ENCODE measurements at places on chromosomes 2 and 18.

- DNase-seq, result no peak
Observed at GRCh38 chr2:232667989-232668583, 29.0 kb upstream of the GIGYF2 start.

DNA sequence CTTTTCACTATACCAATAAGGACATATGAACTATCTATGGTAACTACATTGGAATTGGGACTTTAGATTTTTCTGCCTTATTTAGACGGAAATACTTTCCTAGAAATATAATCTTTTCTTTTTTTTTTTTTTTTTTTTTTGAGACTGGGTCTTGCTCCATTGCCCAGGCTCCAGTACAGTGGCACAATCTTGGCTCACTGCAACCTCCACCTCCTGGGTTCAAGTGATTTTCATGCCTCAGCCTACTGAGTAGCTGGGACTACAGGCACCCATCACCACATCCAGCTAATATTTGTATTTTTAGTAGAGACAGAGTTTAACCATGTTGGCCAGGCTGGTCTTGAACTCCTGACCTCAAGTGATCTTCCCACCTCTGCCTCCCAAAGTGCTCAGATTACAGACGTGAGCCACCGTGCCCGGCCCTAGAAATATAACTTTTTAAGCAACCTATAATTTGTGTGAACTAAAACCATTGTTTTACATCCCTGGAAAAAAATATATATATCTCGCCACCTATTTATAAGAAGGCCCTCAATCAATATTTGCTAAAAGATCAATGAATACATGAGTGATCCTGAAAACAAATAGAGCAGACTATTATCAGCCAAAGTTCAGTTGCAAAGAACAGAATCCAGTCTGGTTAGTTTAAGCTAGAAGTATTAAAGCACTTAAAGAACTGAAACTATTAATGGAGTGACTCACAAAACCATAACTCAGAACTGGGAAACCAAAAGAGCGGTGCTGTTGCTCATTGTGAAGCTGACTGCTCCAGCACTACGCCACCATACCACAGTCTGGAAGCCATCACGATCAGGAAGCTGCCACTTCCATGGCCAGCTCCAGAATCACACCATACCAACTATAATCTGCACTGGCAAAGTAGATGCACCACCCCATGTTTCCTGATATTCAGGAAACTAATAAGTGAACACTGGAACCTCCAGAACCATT, 8.4 kb upstream of the HNRNPLL start:
- DNase-seq, result no peak

- DNase-seq, result no peak
Observed at GRCh38 chr2:25829377-25829704, 48.9 kb downstream of the ASXL2 start.

GRCh38 chr18:61064911-61065310, 268.3 kb upstream of the CDH20 start:
- no peak for DNase-seq

DNA sequence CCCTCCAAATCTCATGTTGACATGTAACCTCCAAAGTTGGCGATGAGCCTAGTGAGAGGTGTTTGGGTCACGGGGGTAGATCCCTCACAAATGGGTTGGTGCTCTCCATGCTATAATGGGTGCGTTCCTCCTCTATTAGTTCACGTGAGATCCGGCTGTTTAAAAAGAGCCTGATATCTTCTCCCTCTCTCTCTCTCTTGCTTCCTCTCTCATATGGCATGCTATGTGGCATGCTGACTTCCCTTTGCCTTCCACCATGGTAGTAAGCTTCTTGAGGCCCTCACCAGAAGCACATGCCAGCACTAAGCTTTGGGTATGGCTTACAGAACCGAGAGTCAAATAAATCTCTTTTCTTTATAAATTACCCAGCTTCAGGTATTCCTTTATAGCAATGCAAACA, 39.2 kb downstream of the C2orf76 start:
- no peak for DNase-seq

DNA sequence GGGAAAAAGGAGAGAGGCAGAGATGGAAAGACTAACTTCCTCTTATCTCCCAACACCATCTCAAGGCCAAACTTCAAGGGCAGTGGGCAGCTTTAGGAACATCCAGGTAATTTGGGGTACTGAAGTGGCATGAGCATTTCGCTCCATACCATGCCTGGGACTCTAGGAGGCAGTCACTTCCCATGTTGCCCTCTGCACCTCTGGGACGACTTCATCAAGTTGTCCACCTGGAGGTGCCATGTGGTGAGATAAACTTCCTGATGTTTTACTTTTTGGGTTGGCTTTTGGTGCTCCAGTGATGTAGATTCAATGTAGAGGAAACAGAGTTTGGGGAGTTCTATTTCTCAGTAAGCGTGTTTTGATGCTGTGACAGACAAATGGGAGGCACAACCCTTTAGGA, 56.3 kb upstream of the UPP2 start:
- DNase-seq, result no peak

- DNase-seq, result no peak
Observed at GRCh38 chr2:9780368-9781130, 62.7 kb upstream of the TAF1B start.

DNA sequence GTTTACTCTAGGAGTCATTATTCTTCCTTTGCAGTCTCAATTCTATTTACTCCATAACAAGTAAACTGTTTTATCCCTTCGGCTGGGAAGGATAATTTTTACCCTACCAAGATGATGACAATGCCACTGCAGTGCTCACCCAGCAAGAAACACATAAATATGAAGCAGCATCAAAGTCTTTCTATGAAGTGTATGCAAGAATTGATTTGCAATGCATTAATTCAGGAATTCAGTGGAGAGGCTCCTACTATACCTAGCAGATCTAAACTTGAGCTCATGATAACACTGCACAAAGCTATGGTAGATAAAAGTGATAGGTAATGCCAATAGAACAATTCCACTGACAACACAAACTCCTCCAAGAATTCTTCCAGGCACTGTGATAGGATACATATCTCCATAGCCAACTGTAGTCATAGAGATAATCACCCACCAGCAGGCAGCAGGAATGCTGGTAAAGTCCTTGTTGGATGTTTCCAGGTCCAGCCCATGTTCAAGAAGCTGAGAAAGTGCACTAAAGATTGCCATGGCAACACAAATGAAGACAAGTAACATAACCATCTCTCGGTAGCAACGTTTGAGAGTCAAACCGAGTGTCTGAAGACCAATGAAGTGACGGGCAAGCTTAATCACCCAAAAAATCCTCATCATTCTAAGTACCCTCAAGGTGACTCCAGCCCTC, 49.9 kb downstream of the KCNG3 start:
- DNase-seq, result no peak

- DNase-seq, result no peak
Observed at GRCh38 chr2:104092886-104093285, 761.0 kb upstream of the POU3F3 start.

DNA sequence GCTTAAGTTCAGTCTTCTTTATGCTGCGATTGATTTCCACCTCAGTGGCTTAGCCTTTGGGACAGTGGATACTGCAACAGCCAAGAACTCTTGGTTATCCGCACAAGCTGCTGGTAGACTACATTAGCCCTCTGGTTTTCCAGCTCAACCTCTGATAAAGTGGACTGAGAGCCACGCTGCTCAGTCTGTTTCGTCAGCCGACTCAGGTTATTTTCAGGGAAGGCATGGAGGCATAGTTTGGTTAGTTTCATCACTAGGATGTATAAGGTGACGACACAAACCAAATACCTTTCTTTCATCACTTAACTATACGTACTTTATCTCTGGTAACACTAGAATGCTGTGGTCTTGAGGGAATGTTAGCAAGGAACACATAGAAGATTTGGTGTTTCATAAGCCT, 14.2 kb downstream of the CD8A start:
- DNase-seq, result no peak

GRCh38 chr2:39368846-39369245, 68.2 kb downstream of the MAP4K3 start:
- DNase-seq, result no peak

- peak; percentile 26 for DNase-seq
Observed at GRCh38 chr2:119809339-119810048, 49.8 kb downstream of the PTPN4 start.

GRCh38 chr2:138335036-138335435, 166.5 kb upstream of the SPOPL start:
- no peak for DNase-seq

GRCh38 chr2:73112026-73112912, 479 bp downstream of the RAB11FIP5 start:
- no peak for DNase-seq

DNA sequence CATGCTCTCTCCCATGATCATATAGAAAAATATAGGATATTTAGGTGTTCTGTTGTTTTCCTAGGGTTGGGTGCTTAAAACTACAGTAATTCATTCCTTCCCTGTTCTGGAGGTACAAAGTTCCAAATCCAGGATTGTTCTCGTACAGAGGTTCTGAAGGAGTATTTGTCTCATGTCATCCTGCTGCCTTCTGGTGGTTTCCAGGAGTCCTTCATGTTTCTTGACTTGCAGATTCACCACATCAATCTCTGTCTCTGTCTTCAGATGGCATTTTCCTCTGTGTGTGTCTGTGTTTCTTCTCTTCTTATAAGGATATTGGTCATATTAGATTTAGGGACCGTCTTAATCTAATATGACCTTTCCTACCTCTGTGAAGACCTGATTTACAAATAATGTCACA, 397.9 kb downstream of the NYAP2 start:
- DNase-seq, result no peak

DNA sequence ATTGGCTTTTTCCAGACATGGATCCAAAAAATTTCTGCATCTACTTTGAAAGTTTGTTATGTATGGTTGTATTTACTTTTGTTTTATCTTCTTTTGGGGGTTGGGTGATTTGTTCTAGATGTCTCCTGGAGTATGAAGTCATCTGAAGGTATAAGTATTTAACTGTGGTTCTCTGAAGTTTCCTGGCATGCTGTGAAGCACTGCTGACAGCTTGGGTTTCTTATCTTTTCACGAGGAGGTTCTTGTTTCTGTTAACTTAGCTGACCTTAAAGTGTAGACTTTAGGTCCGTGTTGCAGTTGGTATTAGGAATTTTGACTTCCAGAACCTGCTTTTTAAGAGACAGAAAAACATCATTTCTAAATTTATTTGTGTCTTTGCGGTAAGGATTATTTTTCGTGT, 15.9 kb downstream of the GLS start:
- no peak for DNase-seq

- DNase-seq, result no peak
Observed at GRCh38 chr18:31185186-31185950, 22.7 kb upstream of the DSC1 start.

GRCh38 chr2:191959209-191959608, 112.3 kb upstream of the CAVIN2 start:
- peak; percentile 93 for DNase-seq

GRCh38 chr18:9215221-9215933, 78.8 kb downstream of the ANKRD12 start:
- no peak for DNase-seq

- DNase-seq, result no peak
Observed at GRCh38 chr2:36528766-36529392, 69.1 kb downstream of the FEZ2 start.

- no peak for DNase-seq
Observed at GRCh38 chr2:190272457-190272842, 47.2 kb downstream of the HIBCH start.

DNA sequence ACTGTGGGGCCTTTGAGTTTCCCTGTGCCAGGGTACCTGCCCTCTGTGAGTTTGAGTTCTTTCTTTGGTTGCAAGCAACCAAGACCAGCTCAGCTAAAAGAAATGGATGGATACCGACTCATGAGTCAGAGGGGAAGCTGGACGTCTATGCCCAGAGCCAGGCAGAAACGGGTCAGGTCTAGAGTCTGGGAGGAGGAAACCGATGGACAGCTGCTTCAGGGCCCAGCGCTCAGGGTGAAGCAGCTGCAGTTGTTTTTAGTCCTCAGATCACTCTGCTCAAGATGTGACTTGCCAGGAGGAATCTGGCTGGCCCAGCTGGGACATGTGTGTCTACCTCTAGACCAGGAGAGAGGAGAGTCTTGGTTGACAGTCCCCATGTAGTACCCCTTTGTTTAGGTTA, 10.1 kb upstream of the TYMS start:
- DNase-seq, result no peak
